ENCODE measurements at places on chromosomes 3 and 15.

- no peak for DNase-seq
Observed at GRCh38 chr3:70342149-70342548, 29.7 kb upstream of the MDFIC2 start.

GRCh38 chr3:128009952-128010846 is 42.0 kb upstream of the SEC61A1 start:
- no peak for DNase-seq

- no peak for DNase-seq
Observed at GRCh38 chr15:58454950-58455401, 23.2 kb downstream of the LIPC start.

GRCh38 chr15:82312586-82313349 is 36.5 kb downstream of the GOLGA6L10 start:
- DNase-seq, result no peak
